Epithelial cell of prostate (primary cell): ENCODE measurements at places on chromosomes 5 and 9.

DNA sequence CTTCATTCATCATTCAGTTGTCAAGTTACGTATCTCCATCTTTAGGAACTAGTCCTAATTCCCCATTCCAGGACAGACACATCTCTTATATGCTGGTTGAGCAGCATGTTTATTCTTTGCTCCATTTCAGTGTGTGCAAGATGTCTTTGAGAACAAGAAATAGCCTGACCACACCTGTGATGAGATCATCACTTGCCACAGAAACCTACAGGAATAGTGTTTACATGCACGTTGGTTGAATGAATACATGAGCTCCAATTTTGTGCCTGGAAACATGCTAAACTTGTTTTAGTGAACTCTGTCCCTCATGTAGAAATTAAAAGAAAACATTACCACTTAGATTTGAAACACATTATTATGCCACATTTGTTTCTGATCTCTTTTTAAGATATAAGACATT is 489.1 kb downstream of the CDH18 start:
- DNase-seq, result peak; percentile 58

DNA sequence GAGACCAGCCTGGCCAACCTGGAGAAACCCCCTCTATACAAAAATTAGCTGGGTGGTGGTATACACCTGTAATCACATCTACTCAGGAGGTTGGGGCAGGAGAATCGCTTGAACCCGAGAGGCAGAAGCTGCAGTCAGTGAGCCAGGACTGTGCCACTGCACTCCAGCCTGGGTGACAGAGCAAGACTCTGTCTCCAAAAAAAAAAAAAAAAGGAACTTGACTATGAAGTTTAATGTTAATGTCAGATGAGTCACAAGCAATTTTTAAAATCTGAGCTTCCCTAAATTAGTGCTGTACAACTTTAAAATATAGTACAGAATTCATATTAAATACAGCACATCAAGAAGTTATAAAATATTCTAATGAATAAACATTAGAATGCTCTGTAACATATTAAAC is 1.5 kb downstream of the MEIKIN start:
- DNase-seq, result no peak

GRCh38 chr5:174189654-174190541 is 144.4 kb downstream of the NSG2 start:
- DNase-seq, result no peak

DNA sequence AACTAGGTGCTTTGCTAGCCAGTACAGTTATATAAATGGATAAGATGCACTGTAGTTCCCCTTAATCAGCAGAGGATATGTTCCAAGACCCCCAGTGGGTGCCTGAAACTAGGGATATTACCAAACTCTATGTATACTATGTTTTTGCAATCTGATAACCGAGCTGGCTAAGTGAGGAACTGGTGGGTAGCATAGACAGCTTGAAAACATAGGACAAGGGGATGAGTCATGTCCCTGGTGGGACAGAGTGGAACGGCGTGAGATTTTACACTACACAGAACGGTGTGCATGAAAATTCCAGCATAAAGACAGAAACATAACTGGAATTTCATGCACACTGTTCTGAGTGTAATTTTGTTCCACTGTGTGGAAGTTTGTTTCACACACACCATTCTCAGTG is 86.9 kb downstream of the BASP1 start:
- DNase-seq, result no peak

- DNase-seq, result no peak
Measured at GRCh38 chr5:71738662-71739361, 19.7 kb downstream of the CARTPT start.

- DNase-seq, result peak; percentile 14
Measured at GRCh38 chr5:5598547-5599113, 176.2 kb downstream of the ICE1 start.
